H54 (cell line): ENCODE measurements at places on chromosomes 2 and 18.

GRCh38 chr2:191565647-191566198 lies 112.2 kb upstream of the NABP1 start:
- DNase-seq: no peak

GRCh38 chr18:62399781-62400308 lies 74.7 kb downstream of the TNFRSF11A start:
- peak; percentile 40 for DNase-seq

- peak; percentile 60 for DNase-seq
Observed at GRCh38 chr2:159797543-159798375, at the start of gene CD302. Gene CD302 (minus strand): TSS chr2:159798208. CDS start chr2:159798198, 10 bp downstream.

GRCh38 chr2:120236316-120236715 lies 13.1 kb upstream of the TMEM185B start:
- no peak for DNase-seq

DNA sequence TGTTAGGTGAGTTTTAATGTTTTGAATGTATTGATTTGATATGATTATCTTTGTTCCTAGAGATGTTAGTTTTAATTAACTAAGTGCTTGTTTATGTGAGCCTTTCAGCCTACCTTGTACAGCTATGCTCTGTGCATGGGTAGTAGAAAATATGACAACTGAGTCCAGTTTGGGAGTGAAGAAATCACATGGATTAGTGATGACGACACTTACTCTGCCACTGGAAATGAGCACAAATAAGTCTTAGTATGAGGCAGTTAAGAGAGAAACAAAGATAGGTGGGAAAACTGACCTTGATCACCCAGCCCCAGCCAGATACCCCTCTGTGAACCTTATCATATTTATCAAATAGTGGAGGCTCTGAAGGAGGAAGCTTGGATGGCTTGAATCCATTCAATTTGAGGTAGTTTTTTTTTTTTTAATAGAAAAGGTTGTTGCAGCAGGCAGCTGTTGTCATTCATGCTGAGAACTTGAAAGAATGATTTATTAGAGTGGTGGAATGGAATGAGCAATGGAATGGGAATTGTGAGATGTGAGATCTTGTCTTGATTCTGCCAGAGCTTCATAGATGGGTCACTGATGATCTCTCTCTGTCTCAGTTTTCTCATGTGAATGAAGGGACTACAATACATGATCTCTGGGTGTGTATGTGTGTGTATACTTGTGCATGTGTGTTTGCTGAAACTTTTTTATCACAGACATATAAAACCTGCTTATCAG lies 96.4 kb downstream of the MAP3K20 start:
- DNase-seq: no peak

GRCh38 chr2:38654528-38655381 lies 11.2 kb upstream of the GALM start:
- DNase-seq: no peak

GRCh38 chr18:78643004-78643403 lies 336.6 kb upstream of the SALL3 start:
- no peak for DNase-seq

GRCh38 chr2:74764429-74765272 lies 69.3 kb upstream of the HK2 start:
- no peak for DNase-seq

DNA sequence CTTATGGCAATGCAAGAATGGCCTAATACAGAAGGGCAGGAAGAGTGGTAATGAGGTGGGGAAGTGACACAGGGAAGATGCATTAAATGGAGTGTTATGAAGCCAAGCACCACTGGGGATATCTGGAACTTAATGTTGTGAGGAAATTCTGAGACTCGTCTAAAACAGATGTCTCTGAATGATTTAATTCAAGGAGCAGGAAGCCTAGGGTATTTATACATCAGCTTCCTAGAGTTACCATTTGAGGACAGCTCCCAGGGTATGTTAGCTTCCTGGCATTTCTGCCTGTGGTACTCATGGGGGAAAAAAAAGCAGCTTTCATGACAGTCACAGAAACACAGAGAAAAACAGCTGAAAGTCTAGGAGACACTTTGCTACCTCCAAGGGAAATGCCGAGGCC lies 989.5 kb downstream of the CBLN2 start:
- no peak for DNase-seq

DNA sequence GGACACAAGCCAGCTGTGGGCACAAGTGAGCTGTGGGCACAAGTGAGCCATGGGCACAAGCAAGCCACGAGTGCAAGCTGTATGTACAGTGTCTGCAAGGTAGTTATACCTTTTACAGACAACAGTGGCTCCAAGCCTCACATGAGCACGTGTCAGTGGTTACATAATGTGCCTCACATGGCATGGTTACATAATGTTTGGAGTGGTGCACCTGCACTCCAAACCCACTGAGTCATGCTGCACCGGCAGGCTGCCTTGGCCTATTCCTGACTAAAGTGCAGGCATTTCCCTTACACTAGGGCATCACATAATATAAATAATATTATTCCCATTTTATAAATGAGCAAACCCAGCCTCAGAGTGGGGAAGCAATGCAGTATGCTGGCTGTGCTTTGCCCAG lies 62.6 kb downstream of the MARCO start:
- no peak for DNase-seq

- DNase-seq: no peak
Observed at GRCh38 chr2:156999661-157000060, 257.8 kb upstream of the GALNT5 start.

DNA sequence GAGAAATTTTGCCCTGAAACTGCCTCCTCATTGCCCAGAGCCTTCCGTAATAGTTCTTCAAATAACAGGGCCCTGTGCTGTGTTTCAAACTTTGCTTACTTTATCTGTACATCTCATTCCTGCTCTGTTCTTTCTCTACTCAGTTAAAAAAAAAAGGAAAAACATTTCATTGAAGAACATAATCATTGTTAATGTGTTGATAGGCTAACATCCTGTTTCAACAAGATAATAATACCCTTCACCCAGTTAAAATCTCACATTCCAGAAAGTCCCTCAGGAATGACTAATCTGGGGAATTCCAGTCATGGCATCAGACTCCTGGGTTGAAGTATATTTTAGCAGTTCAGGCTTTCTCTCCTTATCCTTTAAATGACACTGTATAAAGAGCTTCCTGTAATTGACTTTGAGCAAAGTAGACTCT lies 45.6 kb upstream of the ITGAV start:
- DNase-seq: peak; percentile 20

DNA sequence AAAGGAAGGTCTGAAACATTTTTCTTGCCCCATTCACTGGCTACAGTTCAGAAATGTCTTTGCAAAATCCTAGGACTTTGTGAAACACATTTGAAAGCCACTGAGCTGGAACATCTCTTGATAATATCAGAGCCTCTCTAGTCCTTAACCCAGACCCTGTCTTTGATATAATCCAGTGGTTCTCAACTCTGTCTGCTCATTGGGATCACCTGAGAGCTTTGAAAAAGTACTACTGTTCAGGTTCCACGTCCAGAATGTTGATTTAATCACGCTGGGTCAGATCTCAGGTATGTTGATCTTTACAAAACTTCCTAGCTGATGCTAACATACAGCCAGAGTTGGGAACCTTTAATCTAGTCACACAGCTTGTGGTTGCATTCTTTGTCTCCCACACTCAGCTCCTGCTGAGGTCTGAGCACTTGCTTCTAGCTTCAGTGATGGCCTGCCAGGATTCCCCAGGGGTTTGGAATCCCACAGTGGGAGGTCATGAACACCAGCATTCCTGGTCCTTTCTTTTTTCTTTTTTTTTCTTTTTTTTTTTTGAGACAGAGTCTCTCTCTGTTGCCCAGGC lies 262.7 kb downstream of the SETBP1 start:
- no peak for DNase-seq

GRCh38 chr2:36420569-36421181 lies 65.1 kb downstream of the CRIM1 start:
- no peak for DNase-seq

- no peak for DNase-seq
Observed at GRCh38 chr2:180057706-180058412, 50.8 kb upstream of the CWC22 start.

- DNase-seq: no peak
Observed at GRCh38 chr2:69663860-69664259, 20.3 kb upstream of the AAK1 start.

DNA sequence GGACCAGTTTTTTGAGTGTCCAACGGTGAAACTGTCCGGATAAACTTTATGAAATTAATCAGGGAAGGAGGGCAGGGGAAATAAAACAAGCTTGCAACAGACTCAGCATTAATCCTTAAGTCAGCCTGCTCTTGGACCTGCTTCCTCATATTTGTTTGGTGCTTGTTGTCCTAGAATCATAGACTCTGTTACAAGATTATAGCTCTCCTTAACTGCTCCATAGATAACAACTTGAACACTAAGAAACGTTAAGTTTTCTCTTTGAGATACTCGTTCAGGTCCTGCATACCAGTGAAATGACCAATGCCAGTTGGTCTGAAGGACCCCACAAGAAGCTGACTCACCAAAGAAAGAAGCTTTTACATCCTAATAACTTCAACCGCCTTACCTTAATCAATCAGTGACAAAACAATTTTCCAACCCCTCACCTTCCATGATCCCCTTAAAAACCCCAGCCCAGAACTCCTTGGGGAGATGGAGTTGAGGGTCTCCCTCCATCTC lies 493.2 kb downstream of the PID1 start:
- DNase-seq: no peak

GRCh38 chr2:106638580-106638979 lies 151.4 kb downstream of the CD8B2 start:
- no peak for DNase-seq

DNA sequence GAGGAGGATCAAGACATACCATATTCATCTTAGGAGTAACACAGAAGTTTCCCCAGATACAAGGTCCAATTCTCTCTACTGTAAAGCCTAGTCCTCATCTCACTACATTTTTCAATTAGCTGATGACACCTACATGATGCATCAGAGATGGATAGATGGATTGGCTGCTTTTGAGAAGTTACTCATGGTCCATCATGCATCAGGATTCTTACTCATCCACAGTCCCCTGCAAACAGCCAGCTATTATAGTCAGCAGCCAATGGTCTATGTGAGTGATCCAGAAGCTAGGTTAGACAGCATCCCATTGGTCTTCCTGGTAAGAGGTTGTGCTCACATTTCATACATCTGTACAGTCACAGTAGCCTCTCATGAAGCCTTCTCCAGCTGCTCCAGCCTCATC lies 154.5 kb upstream of the NRP2 start:
- DNase-seq: no peak

- DNase-seq: no peak
Observed at GRCh38 chr2:182228741-182229140, 198.1 kb downstream of the PDE1A start.

- DNase-seq: no peak
Observed at GRCh38 chr2:47720559-47720958, 62.4 kb upstream of the MSH6 start.

GRCh38 chr2:8573234-8573941 lies 108.5 kb upstream of the ID2 start:
- no peak for DNase-seq

- no peak for DNase-seq
Observed at GRCh38 chr2:127681288-127681804, 6.0 kb upstream of the LIMS2 start.

DNA sequence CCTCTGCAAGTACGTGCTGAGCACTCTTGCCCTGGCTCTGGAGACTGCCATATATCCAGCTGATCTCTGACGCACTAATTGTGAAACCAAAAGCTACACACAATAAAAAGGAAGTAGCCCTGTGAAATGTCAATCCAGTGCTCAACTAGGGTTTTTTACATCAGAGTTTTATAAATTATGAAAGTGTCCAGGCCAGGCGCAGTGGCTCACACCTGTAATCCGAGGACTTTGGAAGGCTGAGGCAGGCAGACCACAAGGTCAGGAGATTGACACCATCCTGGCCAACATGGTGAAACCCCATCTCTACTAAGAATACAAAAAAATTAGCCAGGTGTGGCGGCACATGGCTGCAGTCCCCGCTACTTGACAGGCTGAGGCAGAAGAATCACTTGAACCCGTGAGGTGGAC lies 24.5 kb upstream of the PEX13 start:
- DNase-seq: no peak

DNA sequence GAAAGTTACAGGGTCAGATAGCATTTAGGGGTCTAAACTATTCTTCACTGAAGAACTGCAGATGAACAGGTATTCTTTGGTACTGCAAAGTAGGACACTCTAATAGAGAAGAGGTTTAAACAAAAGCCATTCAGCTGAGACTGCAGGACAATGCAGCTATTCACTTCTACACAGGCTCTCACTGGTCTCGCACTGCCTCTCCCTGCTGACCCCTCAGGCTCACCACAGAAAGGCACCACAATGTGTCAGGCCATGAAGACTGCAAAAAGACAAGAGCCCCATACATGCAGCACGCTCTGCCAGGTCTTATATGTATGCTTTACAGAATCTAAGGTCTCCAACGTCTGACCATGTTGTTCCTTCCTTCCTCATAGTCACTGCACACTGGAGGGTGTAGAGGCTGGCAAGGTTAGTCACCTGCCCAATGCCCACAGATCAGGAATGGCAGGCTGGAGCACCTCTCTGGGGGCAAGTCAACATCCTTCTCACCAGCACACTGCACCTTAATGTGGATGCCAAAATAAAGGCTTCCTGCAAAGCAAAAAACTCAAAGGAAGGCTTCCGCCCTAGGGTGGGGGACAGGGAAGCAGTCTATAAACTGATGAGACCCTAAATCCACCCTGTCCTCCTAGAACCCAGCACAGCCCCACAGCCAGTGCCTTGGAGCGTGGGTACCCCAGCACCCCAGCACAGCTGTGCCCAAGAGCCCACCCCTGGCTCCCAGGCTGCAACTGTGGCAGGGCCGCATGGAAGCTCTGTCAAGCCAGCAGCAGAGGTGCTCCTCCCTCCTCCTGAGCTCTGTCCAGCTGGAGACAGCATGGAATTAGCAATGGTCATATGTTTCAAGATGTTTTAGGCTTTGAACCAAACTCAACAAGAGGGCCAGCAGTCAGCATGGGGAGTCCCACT lies 10.7 kb upstream of the RNU4ATAC start:
- DNase-seq: no peak

DNA sequence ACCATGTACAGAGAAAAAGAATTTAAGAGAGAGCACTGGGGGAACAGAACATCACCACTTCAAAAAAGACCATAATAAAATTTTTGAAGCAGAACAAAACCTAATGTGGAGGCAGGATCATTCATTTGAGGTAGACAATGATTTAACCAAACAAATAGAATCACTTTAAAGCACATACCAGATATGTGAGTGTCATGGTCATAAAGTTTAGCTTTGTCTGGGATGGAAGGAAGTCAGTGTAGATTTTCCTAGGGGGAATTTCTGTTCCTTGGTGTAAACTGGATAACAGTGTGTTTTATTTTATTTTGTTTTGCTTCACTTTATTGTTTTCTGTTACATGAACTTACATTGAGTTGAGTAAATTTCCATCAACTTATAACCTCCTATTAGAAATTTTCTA lies 120.8 kb downstream of the CRIM1 start:
- no peak for DNase-seq

- DNase-seq: no peak
Observed at GRCh38 chr2:168751104-168751740, 51.2 kb upstream of the NOSTRIN start.

DNA sequence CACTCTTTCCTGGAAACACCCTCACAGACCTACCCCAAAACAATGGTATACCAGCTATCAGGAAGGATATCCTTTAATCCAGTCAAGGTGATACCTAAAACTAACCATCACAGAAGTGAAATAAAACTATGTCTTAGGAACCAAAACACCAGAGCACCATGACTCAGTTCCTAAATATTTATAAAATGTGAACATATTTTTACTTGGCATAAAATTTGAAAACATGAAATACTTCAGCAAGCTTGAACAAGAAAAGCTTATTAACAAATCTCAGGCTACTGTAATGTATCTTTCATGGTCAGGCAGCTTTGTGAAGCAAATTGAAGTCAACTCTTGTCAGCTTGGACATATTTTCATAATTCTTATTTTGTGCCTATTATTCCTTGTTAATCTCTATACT lies 440.8 kb upstream of the CDH20 start:
- no peak for DNase-seq
